ENCODE measurements at places on chromosomes 6 and 20.

- no peak for DNase-seq
These were observed 6.0 kb downstream of the SRC start for GRCh38 chr20:37351689-37352607.

GRCh38 chr20:8067082-8067481, 47.5 kb upstream of the TMX4 start:
- no peak for DNase-seq

DNA sequence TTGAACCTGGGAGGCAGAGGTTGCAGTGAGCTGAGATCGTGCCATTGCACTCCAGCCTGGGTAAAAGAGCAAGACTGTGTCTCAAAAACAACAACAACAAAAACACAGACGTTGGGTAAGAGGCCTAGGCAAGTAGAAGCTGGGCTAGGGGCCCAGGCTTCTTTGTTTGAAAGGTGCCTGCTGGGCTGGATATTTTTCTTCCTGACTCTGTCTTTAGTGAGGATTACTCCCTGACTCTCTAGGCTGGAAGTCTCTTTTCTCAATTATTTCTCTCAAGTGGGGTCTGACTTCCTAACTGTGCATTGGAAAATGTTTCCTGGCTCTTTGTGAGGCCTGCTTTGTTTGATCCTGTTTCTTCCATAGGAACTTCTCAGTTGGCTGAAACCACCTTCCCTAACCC, 76.5 kb upstream of the DTNBP1 start:
- no peak for DNase-seq

GRCh38 chr20:61673152-61673847, 392.4 kb downstream of the TAF4 start:
- DNase-seq = no peak

GRCh38 chr20:36070451-36070850, 84.1 kb upstream of the EPB41L1 start:
- DNase-seq = no peak

- DNase-seq = no peak
These were observed 81.2 kb downstream of the THBS2 start for GRCh38 chr6:169172456-169172855.

DNA sequence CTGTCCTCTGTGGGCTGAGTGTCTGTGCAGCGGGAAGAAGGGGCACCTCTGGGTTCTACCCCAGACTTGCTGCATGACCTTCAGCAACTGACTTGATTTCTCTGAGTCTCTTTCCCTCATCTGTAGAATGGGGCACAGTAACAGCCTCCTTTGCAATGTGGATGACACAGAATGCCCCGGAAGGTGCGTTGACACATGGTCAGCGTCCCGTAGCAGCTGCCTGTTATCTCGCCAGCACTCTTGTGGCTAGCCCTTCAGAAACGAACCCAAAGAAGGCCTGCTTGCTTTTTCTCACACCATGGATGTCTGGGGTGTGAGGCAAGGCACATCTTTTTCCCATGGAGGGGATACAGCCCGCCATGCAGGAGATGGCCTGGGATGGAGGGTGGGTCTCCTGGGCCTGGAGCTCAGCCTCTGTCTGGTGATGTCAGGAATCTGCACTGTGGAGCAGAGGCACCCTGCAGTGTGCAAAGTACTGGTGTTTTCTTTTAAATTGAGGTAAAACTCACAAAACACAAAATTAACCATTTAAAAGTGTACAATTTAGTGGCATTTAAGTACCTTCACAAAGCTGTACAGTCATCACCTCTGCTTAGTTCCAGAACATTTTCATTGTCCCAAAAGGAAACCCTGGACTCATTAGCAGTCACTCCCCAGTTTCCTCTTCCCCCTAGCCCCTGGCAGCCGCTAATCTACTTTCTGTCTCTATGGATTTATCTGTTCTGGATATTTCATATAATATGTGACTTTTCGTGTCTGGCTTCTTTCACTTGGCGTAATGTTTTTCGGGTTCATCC, 59.8 kb upstream of the FAM83D start:
- DNase-seq = no peak

DNA sequence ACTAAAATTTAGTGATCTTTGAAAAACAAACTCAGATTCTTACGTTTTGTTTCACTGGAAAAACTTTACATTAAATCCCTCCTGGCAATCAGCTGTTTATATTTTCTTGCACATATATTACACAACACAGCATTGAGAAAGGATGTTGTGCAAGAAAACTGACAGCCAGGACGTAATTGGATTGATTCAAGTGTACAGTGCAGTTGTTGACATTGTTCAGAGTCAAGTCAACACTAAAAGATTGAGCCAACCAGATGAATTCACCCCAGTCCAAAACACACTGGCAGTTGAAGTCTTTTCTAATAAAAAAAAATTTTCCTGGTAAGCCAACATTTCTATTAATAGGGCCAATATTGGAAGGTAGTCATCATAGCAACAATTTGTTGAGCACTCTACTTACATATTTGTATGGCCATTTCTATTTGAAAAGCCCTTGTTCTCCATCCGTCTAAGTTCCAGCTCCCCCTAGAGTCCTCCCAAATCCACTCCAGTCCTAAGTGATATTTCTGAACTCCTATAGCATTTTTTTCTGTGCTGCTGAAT, 20.9 kb upstream of the VNN1 start:
- no peak for DNase-seq

DNA sequence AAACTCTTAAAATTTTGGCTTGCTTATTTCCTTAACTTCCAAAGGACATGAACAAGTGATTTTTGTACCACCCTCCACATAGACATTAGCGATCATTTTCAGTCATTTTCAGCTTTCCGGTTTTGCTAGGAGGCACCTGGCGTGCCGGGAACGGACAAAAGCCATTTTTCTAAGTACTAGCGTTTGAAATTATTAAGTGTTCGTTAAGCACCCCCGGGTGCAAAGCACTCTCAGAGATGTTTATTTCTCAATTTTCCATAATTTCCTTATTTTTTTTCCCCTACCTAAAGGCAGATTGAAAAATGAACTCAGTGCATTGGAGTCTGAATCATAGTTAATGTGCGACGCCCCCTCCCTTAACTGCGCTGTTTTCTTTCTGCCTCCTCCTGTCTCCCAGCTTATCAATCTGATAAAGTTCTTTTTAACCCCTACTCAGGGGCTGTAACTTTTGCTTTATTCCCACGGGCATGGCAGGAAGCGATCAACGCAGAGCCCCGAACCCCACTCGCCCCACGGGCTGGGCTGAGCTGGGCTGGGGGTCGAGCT, 58.2 kb downstream of the ZNF831 start:
- DNase-seq = no peak
